WERI-Rb-1 (cell line): ENCODE measurements at places on chromosomes 3 and 15.
A peak's percentile ranks its signal among the peaks of the same experiment; 100 is the strongest.

- DNase-seq: no peak
Measured at GRCh38 chr15:59611276-59612260, at the start of gene GCNT3. GCNT3 (plus strand) TSS chr15:59611783; CDS start chr15:59618239, 6,456 bp downstream.

GRCh38 chr3:101903451-101903871 is 54.1 kb downstream of the NFKBIZ start:
- DNase-seq: no peak

DNA sequence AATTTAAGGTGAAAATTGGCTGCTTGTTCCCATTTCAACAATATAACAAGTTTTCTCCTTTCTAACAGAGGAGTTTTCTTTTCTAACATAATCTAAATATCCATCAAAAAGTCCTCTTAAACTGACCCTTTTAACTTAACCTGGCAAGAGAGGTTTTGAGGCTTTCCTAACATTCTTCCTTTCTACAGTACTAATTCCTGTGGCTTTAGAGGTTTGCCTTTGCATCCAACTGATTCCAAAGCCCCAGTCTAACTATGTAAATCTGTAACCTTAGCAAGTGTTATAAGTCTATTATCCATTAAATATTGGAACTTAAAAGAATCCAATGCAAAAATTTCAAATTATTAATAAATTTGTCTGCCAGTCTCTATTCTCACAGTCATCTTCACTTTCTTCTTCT is 134.1 kb downstream of the ISL2 start:
- DNase-seq: no peak

DNA sequence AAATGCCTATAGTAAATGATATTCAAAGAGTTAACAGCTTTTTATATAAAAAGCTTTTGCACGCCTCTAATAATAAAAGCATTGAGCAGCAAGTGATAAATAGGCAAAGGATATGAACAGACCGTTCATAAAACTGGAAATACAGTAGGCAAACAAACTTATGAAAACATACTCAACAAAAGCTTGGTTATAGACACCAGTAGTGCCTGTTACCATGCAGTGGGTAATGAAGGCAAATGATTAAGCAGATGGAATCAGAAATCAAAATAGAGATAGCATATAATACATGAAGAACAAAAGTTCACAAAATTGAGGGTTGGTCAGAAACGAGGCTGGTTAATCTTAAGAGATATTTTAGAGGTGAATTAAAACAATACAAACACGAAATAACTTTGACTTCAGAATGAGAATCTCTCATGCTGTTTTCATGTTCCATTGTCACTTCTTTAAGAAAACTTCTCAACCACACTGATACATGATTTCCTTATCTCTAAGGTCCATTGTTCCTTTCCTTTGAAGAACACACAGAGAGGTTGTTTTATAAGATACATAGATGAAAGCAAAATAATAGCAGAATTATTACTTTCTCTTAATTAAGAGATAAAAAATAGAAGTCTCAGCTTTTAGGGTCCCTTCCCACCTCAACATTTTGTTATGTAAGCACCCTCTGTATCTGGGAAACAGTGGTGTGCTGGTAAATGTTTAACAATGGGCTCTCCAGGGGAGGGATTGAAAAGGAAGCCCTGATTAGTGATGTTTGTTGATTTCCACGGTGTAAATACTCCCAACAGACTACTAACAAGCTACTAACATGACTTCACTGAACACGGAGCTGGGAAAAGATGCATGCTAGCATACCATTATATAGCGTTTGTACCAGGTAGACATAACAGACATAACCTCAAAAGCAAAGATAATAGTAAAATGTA is 12.6 kb downstream of the RASGRP1 start:
- no peak for DNase-seq

GRCh38 chr15:73968461-73968860 is 23.6 kb downstream of the STOML1 start:
- DNase-seq: no peak

DNA sequence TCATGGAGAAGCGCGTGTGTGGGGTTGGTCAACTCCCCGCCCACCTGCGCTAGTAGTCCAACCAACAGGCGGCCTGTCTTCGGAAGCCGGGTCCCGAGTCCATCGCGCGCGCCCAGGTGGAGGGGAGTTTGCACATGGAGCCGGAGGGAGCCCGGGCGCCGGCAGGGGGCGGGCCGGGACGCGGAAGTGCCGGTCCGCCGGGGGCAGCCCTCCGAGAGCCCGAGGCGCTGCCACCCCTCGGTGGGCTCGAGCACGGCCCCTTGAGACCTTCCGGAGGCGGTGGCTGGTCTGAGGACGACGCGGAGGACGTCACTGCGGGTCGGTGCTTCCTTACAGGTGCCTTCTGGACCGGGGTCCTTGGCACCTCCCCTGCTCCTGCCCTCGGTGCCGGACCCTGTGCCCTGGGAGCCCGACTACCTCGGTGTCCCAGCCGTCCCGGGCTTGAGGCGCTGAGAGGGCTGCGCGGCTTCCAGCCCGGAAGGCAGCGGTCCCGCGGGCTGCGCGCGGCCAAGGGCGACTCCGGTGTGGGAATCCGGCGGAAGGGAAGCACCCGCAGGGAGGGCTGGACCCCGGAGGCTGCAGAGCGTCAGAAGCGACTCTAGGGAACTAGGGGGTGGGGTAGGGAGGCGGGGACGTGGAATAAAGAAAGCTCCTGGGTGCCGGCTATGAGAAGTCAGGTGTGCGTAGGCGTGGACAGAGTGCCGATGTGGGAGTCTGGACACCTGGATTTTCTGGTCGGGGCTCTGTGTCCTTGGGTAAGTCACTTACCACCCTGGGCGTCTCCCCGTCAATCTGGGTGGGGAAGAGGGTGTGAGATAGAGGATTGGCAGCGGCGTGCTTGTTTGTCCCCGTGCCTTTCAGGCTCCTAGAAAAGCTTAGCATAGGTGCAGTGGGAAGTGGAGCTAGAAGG is 212.3 kb downstream of the FGF12 start:
- peak; percentile 85 for DNase-seq
